ENCODE measurements at places on chromosomes 6 and 20.

GRCh38 chr6:139881728-139882211 is 507.3 kb upstream of the CITED2 start:
- peak; percentile 34 for DNase-seq

DNA sequence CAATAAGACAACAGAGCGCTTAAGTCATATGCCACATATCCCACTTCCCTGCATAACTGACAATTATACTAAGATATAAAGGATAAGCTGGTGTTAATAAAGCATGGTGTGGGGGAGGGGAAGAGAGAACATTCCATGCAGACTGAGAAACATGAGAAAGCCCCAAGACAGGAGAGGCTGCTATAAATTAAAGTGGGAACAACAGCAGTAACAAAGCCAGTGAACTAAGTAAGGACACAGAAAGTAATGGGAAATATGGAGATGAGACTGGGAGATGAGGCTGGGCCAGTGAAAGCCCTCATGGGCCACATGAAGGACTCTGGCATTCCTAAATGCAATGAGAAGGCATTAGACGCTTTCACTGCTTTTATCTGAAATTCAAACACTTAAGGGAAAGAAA is 41.3 kb downstream of the SESN1 start:
- no peak for DNase-seq

- DNase-seq, result no peak
These were observed 109.5 kb downstream of the SNX5 start for GRCh38 chr20:17859002-17859615.

DNA sequence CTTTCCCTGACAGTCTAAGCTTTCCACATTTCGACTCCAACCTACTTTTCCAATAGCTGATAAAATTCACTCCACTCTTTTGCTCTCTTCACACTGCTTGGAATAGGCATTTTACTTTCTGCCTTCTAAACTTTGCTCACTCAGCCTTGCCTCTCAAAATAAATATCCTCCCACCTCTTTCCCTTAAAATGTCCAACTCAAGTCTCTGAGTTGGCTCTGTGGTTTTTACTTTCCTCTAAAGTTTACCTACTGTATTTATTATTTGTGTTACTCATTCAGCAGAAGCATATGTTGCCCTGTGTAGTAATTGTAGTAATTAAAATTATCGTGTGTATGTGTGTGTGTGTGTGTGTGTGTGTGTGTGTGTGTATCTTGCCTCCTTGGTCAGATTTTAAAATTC is 20.0 kb upstream of the CDYL start:
- no peak for DNase-seq

GRCh38 chr6:33279257-33279695 is 2.4 kb downstream of the B3GALT4 start:
- no peak for DNase-seq

DNA sequence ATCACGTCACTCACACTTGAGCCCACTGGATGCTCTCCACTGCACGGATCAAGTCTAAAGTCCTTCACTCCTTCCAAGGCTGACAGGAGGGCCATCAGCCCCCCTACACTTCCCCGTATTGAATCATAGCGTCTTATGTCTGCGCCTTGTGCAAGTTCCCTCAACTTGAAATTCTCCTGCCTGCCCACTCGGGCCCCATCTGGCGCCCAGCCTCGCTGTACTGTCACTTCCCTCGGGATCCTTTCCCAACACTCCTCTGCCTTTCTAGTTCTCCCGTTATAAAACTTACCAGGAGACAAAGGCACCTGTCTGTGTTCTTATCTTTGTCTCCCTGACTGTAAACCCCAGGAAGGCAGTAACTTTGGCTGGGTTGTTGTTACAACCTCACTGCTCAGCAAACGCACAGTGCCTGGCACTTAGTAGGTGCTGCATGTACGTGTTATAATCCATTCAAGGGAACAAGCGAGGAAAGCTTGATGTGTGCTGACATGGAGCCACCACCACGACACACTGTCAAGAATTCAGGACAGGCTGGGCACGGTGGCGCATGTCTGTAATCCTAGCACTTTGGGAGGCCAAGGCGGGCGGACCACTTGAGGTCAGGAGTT is 33.8 kb upstream of the ZFAND3 start:
- no peak for DNase-seq

- DNase-seq, result peak; percentile 70
These were observed 25.6 kb downstream of the WRNIP1 start for GRCh38 chr6:2790588-2791449.

- no peak for DNase-seq
These were observed 63.8 kb upstream of the CD83 start for GRCh38 chr6:14053811-14054210.

DNA sequence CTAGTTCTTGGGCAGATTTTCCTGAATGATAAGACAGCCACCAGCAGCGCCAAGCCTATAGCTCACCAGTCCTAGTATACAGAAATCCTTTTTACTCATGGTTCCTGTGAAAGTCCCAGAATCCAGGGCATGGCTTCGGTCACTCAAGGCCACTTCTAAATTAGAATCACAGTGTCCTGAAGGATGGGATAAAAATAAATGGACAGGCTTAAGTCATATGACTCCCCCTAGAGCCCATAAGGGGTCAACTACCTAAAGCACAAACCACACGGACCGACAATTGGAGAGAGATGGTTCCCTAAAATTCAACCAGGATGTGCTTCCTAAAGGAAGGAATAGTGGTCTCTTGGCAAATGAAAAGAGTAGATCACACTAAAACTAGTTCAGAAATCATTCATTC is 404.1 kb upstream of the PLCB4 start:
- no peak for DNase-seq

DNA sequence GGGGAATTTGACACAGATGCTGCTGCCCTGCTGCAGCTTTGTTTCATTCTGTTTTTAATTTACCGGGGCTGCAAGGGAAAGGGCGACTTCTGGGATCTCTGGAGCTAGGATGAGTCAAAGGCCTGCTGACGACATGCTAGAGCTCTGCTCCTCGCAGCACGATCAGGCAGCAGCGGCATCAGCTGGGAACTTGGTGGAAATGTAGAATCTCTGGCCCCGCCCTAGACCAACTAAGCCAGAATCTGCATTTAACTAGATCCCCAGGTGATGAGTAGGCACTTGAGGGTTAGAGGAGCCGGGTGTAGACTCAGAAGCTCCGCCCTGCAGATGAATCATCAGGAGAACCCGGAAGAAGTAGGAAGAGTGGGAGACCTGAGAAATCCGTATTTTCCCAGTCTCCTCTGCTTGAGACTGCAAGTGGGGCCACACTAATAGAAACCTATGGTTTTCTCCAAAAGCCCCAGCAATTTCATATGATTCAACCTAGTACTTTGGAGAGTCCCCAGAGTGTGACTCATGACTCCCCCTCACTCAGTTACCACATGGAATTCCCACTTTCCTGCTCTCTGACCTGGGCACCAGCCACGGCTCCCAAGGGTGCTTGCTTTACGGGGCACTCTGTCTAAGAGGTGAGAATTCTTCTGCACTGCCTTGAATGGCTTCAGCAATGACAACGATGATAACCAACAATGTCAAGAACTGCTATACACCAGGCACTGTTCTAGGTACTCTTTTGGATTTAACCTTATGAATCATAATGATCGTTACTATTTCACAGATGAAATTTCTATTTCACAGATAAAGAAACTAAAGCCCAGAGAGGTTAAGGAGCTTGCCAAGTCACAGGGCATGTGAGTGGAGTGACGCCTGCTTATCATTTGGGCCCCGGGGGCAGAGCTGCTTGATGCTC is 18.1 kb downstream of the TUBB2B start:
- DNase-seq, result peak; percentile 33

DNA sequence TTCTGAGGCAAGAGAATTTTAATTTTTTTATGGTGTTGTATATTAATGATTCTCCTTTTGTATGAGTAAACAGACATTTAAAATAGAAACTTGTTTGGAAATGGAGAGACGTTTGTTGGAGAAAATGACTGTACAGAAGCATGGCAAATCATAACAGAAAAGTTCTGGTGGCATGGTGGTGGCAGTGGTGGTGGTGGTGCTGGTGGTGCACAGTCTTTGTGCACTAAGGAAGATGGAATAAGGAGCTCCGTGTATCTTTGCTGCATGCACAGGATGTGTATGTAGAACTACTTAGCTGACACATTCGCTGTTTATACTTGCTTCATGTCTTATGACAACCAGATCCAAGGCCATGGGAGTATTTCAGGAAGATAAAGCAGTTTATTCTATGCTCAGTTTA is 294.9 kb downstream of the UTRN start:
- no peak for DNase-seq

DNA sequence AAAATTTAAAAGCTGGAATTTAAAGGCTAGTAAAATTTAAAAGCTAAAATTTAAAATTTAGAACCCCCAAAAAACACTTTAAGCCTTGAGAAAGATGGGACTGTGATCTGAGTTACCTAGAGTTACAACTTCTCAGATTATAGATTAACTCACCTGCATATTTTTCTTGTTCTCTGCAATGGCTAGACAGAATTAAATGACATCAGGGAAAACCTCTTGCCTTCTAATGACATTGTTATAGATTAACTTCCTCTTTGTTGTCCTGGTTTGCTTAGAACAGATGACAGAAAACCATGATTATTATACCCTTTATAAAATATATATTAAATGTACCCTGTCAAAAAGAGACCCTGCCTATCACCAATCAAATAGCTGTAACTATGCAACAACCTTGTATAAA is 56.4 kb downstream of the TRDN start:
- DNase-seq, result no peak

DNA sequence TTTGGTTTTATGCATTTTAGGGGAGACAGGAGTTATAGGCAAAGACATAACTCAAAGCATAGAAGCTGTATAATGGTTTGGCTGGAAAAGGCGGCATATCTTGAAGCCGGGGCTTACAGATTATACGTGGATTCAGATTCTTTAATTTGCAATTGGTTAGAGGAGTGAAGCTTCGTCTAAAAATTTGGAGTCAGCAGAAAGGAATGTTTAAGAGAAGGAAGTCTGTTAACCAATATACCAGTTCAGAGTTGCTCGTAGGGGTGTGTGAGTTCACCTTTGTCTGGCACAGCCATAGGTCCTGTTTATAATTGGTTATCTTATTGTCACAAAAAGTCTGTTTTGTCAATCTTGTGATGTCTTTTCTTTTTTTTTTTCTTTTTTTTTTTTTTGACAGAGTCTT is 8.9 kb downstream of the ARHGAP40 start:
- DNase-seq, result no peak

DNA sequence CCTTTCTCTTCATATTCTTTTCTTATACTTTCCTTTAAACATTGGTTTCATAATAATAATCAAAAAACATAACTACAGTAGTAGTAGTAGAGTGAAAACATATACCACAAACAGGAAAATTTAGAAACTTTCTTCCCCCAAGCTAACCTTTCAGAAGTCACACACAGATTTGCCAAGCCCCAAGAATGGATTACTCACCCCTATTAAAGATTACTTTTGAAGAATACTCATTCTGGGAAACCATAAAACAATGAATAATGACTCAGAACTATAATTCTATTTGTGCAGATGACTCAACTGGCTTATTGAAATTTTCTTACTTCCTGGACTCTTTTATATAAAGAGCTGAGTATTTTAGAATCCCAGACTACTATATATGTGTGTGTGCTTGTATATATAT is 119.4 kb upstream of the GJE1 start:
- DNase-seq, result no peak

DNA sequence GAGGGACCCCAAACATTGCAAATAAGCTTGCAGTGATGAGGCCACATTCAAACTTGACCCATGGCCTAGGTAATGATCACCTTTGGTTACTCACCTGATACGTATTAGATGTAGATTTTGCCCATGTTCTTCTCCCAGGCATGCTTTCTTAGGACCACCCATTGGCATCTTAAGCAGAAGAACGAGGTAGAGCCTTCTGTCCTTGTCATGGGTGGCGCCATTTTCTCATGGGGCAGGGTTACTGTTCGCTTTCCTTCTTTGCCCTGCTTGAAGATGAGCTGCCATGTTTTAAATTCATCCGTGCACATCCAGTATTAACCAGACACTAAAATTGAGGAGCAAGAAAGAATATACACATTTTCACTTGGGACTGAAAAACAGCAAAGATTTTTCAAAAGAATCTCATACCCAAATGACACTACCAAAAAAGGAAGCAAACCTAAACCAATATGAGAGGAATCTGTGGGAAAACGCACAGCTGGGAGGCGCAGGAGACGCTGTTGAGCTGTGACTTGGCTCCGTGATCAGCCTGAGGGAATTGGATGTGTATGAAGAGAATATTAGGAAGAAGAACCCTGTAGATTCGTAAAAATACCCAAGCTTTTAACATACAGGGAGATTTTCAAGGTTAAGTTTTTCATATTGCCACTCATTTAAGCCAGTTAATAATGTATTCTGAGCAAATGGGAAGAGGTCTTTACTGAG is 36.6 kb downstream of the GMPR start:
- DNase-seq, result no peak

GRCh38 chr6:47402081-47402480 is 75.5 kb upstream of the CD2AP start:
- no peak for DNase-seq

- DNase-seq, result no peak
These were observed 90.8 kb upstream of the AFDN start for GRCh38 chr6:167735951-167736288.

DNA sequence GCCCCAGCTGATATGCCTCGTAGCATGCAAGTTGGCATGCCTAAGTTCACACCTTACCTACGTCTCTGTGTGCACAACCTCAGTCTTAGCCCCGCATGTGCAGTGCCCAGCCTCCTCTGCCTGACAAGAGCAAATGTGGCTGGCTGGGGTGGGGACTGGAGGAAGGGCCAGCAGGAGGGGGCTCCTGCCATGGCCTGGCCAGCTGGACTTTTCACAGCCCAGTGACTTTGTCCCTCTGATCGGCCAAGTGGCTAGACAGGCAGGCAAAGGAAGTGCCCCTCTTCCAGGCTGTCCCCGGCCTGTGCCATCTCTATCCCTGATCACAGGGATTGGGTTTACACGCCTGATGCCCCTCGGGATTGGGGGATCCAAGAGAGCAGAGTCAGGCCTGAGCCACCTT is 49.5 kb upstream of the SIRPA start:
- DNase-seq, result no peak

GRCh38 chr20:46013322-46013828 is 4.7 kb downstream of the MMP9 start:
- no peak for DNase-seq

- DNase-seq, result no peak
These were observed 6.8 kb upstream of the EPB41L1 start for GRCh38 chr20:36147690-36148089.

DNA sequence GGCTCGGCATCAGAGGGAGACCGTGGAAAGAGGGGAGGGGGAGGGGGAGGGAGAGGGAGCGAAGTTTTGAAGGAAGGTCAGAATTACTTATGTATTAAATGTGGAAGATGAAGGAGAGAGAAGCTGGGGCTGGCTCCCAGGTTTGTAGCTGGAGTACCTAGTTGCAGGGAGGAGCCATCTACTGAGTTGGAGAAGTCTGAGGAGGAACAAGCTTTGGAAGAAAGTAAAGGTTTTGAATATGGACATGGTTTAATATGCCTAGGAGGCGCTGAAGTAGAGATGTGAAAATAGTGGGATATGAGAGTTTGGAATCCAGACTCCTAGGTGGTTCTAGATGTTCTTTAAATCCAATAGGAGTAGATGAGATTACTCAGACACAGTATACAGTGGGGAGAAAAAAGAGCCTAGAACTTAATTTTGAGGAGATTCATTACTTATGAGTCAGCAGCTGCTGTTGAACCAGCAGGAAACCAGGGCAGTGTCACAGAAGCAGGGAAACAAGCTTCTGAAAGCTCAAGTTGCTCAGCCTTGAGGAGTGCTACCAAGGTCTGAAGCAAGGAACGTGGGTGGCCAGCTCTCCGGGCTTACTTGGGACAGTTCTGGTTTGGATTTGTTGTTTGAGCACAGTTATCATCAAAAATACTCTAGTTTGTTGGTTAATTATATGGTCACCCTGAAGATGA is 149.3 kb downstream of the UTRN start:
- no peak for DNase-seq
